ENCODE measurements at places on chromosomes 2 and 18.
A peak's percentile ranks its signal among the peaks of the same experiment; 100 is the strongest.

DNA sequence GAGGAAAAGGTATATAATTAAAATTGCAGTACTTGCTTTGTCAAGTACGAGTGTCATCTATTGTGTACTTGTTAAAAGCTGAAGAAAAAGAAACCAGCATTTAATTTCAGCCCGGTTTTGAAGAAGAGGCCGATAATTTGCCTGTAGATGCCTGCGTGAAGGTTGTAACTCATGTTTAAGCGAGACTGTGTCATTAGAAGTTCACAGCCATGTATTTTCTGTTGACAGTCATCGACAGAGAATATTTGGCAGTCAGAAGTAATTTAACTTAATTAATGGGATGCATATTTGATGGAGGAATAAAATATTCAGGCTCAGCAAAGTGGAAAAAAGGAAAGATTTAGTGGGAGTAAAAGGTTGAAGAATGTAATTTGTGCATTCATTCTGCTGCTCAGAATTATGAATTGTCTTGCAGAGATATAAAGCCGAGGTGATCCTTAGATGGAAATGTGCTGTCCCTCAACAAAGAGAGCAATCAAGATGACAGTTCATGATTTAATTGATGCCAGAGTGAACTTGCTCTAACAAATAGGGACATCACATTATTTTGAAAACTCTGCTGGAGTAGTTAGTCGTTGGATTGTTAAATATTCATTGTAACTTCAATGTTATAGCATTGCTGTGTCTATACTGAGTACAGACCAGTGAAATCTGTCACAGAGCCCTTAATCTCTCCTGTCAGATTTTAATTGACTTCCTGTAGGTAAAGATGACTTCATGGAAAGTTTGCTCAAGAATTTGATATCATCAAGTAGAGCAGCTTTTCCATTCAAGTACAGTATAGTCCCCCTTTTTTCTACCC is 53.9 kb downstream of the ZNF407 start:
- no peak for DNase-seq

DNA sequence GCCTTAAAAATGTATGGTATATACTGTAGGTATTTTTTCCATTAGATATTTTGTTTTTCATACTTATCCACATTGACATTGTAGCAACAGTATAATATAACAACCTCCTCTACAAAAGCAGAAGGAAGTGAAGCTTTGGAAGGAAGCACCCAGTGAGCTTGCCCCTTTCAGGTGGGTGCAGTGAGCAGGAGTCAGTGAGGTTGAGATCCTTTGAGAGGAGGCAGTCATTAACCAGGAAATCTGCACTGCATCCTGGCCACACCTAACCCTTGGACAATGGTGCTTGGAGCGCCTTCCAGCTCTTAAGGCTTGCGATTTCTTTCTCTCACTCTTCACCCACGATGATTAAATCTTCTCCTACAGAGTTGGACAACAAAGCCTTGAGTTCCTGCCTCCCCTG is 13.9 kb downstream of the IL37 start:
- peak; percentile 81 for DNase-seq

GRCh38 chr18:79905389-79905911 is 46.0 kb downstream of the SLC66A2 start:
- no peak for DNase-seq

- DNase-seq = no peak
Observed at GRCh38 chr2:18788592-18788991, 199.2 kb upstream of the NT5C1B start.
